ENCODE measurements at places on chromosomes 12 and 14.
A peak's percentile ranks its signal among the peaks of the same experiment; 100 is the strongest.

- DNase-seq = no peak
Measured at GRCh38 chr12:77592836-77593235, 237.9 kb upstream of the NAV3 start.

- DNase-seq = peak; percentile 94
Measured at GRCh38 chr14:71320734-71321573, 413.7 kb downstream of the PCNX1 start.

- DNase-seq = no peak
Measured at GRCh38 chr12:22551624-22552023, 7.3 kb upstream of the C2CD5 start.

- no peak for DNase-seq
Measured at GRCh38 chr14:88765130-88765529, 27.6 kb downstream of the EML5 start.

DNA sequence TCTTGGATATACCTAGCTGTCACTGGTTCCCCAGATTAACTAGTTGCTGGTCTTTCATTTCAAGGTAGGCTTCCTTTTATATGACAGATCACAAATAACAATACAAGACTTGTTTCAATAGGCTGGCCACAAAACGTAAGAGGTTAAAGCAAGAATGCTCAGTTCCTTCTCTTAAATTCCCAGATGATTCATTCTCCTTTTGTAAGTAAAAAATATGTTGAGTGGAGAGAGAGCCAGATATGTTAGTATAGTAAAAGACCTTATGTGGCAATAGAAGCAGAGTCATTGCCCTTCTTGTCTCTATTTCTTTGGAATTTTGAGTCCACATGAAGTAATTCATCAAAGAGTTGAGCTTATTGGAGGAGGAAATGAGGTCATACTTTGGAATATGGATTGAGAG, 939.0 kb upstream of the ATXN7L3B start:
- DNase-seq = no peak
